ENCODE measurements at places on chromosomes 3 and 15.
A peak's percentile ranks its signal among the peaks of the same experiment; 100 is the strongest.

DNA sequence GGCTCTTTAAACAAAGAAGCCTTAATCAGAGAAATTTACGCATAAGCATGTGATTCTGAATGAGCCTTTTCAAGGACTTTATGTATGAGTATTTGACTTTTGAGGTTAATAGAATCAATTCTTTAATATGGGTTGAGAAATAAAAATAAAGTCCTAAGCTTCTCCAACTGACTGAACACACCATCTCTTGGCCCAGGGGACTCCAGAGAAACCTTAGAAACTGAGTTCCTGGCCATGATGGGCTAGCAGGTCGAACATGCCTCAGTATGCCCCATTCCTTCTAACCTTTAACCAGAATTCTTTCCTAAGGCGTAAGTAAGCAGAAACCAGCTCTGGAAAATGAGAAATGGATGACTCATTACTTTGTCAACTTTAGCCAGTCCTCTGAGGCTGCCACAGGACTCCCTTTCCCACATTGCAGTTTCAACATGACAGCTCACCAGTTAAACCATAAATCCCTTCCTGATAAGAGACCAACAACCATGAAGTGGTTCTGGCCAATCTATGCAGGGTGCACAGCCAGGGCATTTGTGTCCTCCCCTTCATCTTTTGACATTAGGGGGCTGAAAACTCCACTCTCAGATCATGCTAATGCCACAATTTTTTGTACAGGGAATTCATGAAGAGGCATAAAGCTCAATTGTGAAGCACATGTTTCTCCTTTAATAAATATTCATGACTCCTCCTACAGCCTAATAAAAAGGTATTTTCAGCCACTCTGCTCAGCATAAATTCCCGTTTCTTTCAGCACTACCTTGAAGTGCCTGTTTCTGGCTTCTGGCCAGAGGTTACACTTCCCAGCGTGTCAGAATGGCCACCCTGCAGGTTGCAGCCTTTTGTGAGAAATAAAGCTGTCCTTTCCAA lies 33.3 kb downstream of the TM4SF18 start:
- no peak for DNase-seq

DNA sequence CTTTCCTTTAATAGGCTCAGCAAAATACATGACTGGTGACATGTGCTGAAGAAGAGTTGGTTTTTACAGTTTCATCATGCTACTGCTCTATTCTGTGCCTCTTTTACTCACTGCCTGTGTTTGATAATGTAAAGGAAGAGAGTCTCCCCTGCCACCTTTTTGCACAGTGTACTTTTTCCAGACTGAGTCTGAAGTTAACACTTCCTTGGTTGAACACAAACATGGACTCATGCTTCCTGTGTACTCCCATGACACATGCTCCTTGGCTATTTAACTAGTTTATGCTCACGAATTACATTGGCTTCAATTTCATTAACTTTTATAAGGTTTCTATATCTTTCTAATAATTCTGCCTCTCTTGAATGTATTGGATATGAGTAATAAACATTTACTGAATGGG lies 396.1 kb downstream of the VGLL3 start:
- DNase-seq: no peak

DNA sequence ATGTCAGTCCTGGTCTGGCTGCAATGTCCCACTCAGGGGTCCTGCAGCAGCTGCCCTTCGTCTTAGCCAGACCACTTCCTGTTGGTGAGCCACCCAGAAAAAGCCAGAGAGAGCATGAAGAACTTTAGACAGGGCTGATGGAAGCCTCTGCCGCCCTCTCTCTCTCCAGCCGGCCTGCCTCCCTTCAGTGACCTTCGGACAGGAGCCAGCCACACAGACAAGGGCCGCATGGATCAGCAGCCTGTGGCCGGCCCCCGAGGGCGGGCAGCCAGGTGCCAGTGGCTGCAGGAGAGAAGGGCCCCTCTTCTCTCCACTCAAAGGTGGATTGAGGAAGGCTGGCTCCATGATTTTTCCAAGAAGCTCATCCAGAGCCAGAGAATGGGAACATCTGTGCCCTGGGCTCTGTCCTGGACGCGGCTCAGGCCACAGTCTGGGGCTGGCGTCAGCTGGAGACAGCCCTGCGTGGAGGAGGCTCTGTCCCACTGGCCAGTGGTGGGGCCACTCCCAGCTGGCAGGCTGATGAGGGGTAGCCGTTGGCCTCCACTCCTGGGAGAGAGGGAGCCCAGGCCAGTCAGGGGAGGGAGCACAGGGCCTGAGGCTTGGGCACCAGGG lies 42.9 kb downstream of the ISG20 start:
- DNase-seq: no peak

DNA sequence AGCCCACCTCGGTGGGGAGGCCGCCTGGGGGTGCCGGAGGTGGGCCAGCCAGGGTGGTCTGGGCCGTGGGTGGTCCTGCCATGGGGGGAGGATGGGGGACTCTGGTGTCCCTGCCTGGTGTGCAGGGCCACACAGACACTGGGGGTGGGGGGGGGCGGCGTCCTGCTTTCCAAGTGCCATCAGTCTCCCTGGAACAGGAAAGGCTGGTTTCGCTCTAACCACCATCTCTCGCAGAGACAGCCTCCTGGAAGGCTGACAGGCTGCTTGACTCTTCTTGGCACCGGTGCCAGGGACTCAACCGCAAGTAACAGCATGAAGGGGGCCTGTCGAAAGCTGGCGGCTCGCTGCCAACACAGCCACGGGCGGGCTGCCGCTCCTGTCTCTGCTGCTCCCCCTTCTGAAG lies 40.3 kb downstream of the RGMA start:
- DNase-seq: no peak

- DNase-seq: no peak
Observed at GRCh38 chr15:88635318-88635717, 3.5 kb upstream of the ISG20 start.

- DNase-seq: no peak
Observed at GRCh38 chr3:32596282-32596908, 25.7 kb upstream of the DYNC1LI1 start.

GRCh38 chr15:58562135-58562534 lies 130.3 kb downstream of the LIPC start:
- peak; percentile 84 for DNase-seq

- DNase-seq: peak; percentile 56
Observed at GRCh38 chr3:193016437-193016901, 98.8 kb upstream of the MB21D2 start.

DNA sequence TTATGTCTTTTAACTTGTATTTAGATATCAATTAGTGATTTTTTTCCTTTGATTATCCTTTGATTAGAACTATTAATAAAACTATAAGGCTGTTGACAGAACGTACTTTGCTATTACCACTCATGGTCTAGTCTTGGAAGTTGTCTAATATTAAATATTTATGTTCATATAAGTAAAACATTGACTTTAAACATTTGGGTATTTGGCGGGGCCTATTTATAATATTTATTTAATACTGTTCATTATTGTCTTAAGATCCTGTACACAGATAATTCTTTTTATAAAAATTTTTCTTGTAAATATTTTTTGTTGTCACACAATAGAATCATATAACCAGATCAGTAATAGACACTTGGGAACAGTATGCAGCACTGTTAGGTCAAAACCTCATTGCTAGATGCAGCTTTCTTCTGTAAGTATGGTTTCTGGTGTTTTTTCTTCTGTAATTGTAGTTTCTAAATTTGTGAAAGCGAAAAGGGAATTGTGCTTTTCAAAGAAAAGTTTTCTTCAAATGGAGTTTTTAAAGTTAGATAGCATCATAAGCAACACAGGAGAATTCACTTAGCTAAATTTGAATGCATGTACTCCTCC lies 93.4 kb downstream of the FNDC3B start:
- no peak for DNase-seq

DNA sequence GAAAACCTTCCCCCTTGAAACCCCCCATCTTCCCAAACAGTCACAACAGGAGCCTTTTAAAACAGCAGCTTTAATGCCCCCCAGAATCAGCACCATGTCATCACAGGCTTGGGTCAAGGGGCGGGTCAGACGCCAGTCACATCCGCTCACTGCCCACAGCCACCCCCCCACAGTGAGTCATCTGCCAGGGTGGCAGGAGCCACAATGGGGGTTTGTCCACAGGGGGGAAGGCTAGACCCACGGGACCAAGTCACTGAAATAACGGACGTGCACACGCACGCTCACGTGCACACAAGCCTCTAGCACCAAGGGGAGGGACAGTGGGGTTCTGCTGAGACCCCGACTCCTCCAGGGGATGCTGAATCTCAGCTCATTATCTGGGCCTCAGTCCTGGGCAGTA lies 441 bp upstream of the UCN2 start:
- DNase-seq: no peak

- DNase-seq: no peak
Observed at GRCh38 chr15:70234256-70234905, 136.7 kb upstream of the TLE3 start.

DNA sequence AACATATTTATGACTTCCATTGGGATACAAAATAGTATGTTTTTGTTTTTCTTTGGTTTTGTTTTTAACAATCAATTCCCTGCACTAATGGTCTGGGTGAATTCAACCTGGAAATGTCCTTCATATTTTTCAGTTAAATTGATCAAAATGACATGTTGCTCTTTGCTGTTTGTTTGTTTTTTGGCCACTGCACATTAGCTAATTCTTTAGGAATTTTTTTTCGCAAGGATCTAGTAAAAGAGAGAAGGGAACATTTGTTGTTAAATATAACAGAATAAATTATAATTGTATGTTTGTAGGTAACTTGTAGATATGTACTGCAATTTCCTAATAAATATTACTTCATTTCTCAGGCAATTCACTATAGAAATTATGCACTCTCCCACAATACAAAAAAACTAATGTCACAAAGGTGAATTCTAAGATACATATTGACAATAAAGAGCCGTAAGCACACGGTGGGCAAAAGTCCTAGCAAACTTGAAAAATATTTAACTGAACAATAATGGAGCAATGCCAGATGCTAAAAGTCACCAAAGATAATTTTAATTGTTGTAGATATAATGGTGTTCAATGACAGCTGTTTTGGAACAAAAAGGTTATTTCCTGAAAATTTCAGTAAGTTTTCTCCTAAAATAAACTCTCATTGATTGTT lies 21.4 kb upstream of the PPARG start:
- DNase-seq: no peak

DNA sequence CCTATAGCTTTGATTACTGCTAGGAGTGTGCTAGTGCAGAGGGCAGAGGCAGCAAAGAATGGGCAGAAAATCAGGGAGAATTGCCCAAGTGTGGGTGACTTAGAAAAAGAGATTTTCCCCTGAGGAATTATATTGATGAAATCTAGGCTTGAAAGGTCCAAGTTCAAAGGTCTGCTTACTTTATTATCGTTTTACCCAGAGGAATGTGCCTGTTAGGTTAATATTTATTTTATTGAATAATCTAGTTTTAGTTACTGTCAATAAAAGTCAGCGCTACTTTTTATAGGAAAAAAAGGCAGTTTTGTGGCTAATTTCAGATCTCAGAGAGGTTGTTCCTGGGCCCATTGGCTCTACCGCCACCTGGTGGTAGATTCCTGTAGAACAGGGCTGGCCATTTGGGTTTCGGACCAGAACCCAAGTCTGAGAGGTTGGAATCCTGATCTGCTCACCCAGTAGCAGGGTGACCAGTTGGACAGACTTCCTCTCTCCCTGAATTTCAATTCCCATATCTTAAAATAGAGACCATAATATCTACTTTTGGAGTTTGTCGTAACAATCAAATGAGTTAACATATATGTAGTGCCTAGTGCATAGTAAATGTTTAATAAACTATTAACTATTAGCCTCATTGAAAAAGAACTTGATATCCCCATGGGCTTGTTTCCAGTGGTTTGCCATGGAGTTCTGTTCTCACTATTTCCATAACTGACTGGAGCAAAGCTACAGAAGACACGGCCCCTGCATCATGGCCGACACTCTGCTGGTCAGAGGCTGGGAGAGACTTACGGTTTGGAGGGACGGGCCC lies 62.7 kb upstream of the ZNF148 start:
- DNase-seq: peak; percentile 20

DNA sequence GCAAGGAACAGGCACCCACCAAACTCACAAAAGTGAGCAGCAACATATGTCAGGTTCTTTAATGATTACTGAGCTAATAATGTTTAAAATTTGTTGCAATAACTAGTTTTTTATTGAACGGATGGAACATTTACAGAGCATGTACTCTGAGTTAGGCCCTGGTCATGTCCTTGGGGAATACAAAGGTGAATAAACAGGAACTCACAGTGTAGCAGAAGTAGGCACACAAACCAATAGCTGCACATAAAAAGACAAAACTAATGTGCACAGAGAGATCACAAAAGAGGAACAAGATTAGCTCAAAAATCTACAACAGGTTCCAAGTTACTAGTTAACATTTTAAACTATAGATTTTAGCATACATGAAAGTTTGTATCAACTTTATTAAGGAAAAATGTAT lies 505.3 kb upstream of the PPP2R3A start:
- no peak for DNase-seq

DNA sequence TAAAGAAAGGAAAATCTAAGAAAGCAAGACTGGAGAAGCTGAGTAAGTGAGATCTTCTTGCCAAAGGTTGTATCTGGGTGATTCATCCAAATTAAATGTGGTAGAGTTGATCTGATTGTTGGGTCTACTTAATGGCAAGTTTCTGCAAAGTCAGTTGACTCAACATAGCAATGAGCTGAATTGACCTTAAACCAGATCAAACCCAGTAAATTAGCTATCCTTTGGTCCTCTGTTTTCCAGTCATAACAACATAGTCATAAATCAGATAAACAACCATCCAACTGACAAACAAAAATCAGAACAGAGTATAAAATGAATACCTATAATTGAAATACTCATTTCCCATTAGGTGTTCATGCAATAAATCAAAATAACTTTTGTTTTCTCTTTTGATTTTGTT lies 142.6 kb upstream of the CFAP20DC start:
- no peak for DNase-seq

DNA sequence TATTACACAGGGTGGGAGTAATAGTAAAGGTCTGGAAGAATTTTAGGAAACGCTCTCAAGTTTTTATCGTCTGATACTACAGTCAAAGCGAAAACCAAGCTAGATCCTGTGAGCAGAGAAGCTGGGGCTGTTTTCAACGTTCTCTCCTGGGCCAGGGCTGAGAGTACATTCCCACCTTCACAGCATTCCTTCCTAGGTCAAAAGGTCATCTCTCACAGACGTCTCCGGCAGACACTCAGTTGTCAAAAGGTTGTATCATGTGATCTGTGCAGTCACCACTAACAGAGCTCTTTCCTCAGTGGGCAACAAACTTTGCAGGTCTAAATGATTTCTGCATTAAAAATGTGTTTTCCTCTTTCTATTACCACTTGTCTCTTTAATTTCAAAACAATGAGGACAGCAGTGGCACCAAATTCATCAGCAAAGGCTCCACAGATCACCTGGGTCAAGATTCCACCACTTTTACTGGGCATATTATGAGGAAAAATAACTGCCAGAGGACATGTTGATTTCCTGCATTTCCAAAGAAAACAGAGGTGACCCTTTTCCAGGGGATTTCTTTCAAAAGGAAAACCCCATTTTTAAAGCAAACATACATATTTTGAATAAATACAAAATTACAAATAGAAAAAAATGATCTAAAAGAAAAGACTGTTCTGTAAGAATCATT lies 41.9 kb downstream of the MEIS2 start:
- no peak for DNase-seq

DNA sequence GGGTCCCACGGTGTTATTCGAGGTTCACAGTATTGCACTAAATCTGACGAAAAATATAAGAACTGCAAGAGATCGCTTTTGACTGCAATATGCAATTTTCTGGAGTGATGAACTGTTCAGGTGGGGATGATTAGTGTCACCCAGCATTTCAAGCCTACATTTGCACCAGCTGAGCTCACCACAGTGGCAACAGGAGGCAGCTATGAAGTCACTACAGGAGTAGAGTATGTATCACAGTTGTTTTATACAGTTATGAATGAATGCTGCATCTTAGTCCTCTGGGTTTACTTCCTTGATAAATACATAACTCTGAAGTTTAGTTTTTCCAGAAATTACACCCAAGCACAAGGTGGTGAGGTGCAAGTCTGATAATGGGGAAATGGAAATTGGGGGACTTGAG lies 69.6 kb downstream of the CHSY1 start:
- DNase-seq: no peak

All from NCI-H1436 (cell line).